Activated CD8-positive, alpha-beta memory T cell treated with anti-CD3 and anti-CD28 coated beads for 1 hour (primary cell): ENCODE measurements at places on chromosomes 13 and 19.

GRCh38 chr13:60134376-60134775 lies 29.4 kb downstream of the DIAPH3 start:
- DNase-seq: no peak

DNA sequence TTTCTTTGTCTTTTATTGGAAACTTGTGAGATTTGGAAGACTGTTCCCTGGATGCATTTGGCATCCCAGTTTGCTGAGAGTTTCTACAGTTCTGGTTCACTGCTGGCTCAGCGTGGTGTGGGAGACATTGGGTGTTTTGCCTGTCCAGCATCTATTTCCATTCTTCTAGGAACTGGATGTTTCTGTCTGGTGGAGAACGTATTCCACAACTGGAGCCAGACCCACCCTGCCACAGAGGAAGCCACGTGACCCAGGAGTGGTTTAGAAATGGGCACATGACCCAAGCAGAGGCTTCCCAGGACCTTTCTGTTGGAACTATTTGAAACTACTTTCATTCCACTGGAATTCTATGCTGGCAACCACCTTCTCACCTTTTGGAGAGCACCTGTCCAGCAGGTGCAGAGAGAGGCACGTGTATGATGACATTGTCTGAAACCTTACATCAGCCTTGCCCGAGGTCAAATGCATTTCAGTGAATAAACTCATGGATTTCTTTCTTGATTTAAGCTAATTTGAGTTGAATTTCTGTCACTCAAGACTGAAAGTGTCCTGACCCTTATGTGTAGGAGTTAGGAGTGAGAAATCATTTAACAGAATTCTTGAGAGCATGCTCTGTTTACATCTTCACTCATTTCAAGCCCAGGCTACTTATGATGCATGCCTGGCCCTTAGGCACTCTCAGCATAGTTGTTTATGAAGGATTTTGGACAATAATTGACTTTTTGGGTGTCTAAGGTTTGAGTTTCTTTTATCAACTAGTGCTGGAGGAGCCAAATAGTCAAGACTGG lies 121.8 kb downstream of the AKAP11 start:
- DNase-seq: no peak

- no peak for DNase-seq
Observed at GRCh38 chr13:98389319-98389718, 187.6 kb downstream of the STK24 start.

- no peak for DNase-seq
Observed at GRCh38 chr13:77507931-77508776, 27.4 kb upstream of the SCEL start.

GRCh38 chr13:49310251-49310650 lies 62.5 kb downstream of the CDADC1 start:
- no peak for DNase-seq

DNA sequence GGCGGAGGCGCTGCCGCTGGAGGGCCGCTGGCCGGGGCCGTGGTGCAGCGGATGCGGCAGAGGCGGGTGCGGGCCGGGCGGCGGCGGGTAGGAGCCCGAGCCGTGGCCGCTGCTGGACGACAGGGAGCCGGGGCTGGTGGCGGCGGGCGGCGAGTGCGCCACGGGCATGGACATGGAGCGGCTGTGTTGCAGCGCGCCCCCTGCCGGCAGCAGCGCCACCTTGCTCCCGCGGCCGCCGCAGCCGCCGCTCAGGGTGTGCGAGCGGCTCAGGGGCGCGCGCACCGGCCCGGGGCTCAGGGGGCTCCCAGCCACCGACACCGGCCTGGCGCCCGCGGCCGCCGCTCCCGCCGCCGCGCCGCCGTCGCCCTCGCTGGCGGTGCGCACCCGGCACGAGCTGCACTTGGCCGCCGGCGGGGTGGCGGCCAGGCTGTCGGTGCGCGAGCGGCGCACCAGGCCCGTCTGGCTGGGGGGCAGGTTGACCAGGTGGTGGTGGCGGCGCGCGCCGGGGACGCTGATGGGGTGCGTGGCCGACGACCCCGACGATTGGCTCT lies 1.7 kb downstream of the IRS2 start:
- DNase-seq: no peak
